ENCODE measurements at places on chromosomes 1 and 21.

DNA sequence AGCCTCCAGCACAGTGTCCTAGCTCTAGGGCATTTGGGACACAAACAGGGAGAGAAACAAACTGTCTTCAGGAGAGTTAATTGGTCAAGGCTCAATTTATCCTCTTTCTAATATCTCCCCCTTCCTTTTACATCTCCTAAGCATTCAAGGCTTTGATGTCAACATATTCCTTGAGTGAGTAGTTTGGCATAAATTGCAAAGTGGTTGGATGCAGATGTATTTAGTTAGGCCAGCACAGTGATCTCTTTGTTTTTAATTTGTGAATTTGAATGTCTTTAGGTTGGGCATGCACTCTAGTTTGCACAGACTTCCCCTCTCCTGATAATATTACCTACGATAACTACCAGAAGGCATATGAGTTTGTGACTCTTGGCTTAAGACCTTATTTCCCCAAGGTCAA, 12.5 kb upstream of the OLFML2B start:
- no peak for DNase-seq

DNA sequence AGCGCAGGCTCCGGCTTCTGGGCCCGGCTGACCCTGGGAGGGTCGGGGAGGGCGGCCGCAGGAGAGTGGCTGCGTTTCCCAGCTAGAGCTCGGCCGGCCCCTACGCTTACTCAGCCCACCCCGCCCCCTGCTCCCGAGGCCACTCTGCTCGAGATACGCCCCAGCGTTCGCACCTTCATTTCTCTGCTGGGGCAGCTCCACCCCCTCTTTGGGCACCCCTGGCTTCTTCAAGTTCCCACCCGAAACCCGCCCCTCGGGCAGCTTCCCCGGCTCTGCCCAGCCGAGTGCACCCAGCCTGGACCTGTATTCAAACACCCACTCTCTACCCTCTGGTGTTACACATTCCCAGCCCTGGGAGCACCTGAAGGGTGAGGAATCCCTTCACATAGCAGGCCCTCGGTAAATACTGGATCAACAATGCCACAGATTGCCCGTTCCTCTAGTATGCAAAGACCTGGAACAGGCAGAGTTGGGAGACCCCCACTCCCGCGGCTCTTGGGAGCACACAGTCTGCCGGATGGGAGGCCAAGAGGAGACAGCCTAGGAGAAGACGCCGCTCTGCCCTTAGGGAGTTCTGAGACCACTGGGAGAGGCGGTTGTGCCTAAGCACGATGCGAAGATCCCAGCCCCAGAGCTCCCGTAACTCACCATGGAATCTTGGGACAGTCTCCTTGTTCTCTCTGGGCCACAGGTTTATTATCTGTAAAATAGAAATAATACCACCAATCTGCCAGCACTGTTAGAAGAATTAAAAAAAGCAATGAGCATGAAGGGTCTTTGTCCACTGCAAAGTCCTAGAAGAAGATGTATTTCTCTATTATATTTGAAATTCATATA, 566 bp upstream of the PAQR7 start:
- no peak for DNase-seq

DNA sequence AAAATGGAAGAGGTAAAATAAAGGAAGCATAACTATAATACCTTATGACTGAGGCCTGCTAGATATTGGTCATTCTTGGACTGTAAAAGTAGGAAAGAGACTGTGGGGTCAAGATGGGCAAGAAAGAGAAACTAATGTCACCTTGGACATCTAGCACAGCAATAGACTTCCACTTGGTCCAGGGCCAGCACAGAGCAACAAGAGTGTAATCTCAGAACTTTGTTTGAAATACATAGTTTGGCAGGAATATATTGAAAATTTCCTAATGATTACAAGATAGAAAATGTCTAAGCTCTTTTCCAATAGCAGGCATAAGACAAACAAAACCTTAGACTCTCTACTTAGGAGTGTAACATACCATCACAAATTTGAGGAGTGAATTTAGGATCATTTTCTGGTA, 4.6 kb downstream of the LRRC8C start:
- DNase-seq: no peak

- DNase-seq: no peak
Observed at GRCh38 chr1:79293611-79294010, 287.1 kb upstream of the ADGRL4 start.

DNA sequence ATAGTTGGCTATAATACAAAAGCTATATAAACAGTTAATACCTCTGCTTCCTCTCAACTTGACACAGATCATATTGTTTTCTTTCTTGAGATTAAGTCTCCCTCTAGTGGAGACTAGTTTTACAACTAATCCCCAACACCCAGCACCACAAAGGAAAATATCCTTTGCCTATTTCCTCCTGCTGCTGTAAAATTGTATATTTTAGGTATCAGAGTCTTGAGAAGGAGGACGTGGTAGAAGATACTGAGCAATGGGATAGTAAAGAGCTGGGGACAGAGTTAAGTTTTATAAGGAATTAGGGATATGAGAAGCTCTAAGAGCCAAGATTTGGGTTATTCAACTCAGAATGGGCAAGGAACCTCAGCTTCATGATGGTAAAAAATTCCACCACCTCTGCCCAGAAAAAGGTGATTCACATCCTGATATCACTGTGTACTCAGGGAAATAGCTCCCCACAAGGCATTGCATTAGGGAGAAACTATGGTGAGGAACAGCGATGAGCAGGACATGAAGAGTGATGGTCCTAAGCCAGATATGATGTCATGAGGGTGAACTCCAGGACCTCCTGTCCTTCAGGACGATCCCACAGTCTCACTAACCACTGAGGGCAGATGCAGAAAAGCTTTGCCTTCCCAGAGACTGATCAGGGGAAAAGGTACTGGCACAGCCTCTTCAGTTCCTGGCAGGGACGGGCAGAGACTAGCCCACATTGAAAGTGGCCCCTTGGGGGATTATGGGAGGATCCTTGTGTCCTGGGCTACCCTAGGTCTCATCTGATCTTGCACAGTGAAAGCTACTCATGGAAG, 14.7 kb upstream of the CFAP126 start:
- no peak for DNase-seq

GRCh38 chr1:4292861-4293260, 361.5 kb upstream of the AJAP1 start:
- DNase-seq: no peak

GRCh38 chr1:11749203-11749689, 12.7 kb upstream of the C1orf167 start:
- DNase-seq: no peak

GRCh38 chr1:197304638-197305200, 36.7 kb downstream of the CRB1 start:
- DNase-seq: no peak

GRCh38 chr21:16159213-16159970, 429.6 kb downstream of the USP25 start:
- DNase-seq: no peak

- DNase-seq: no peak
Observed at GRCh38 chr1:165254376-165254775, 102.1 kb downstream of the LMX1A start.

- DNase-seq: no peak
Observed at GRCh38 chr1:214447557-214447871, 103.9 kb downstream of the PTPN14 start.

GRCh38 chr1:206558794-206559671, 51.7 kb downstream of the RASSF5 start:
- DNase-seq: no peak

GRCh38 chr1:222570837-222571236, 18.9 kb downstream of the TAF1A start:
- DNase-seq: no peak

- DNase-seq: no peak
Observed at GRCh38 chr1:53698384-53698980, 40.5 kb downstream of the GLIS1 start.

DNA sequence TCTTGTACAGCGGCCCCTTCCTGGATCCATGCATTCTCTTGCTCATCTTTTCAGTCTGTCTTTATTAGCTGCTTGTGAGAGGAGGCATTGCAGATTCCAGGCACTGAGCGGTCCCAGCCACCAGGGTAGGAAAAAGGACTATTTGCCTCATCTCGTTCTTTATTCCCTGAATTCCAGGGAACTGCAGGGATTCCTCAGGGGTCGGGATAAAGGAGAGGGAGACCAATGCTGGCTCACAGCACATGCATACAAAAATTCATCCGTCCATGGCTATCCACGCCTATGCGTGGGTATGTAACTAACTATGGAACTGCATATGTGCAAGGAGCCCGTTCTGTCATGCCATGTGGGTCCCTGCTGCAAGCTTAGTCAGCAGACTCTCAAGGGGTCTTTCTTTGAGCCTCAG, 879 bp upstream of the PLPPR5 start:
- no peak for DNase-seq

GRCh38 chr1:27166351-27166802, 11.5 kb upstream of the SLC9A1 start:
- no peak for DNase-seq

GRCh38 chr21:39847877-39848276, 19.4 kb upstream of the PCP4 start:
- DNase-seq: no peak

GRCh38 chr1:200226268-200226968, 183.4 kb downstream of the ZNF281 start:
- no peak for DNase-seq

DNA sequence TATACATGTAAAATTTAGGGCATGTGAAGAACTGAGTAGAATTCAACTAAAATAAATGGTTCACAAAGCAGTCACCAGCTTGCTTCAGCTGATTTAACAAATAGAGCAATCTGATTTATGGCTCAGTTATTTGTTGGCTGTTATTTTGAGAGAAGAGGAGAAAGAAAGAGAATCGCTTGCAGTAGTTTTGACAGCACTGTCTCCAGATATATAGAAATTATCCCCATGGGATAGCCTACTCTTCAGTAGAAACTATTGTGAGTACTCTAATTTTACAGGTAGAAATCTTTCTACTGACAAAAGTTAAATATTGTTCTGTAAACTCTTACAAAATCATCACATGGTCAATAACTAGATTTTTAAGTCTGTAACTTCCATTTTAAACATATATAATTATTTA, 1098.2 kb downstream of the MRPL39 start:
- DNase-seq: no peak

GRCh38 chr21:21002153-21002552, 3.9 kb downstream of the NCAM2 start:
- no peak for DNase-seq

DNA sequence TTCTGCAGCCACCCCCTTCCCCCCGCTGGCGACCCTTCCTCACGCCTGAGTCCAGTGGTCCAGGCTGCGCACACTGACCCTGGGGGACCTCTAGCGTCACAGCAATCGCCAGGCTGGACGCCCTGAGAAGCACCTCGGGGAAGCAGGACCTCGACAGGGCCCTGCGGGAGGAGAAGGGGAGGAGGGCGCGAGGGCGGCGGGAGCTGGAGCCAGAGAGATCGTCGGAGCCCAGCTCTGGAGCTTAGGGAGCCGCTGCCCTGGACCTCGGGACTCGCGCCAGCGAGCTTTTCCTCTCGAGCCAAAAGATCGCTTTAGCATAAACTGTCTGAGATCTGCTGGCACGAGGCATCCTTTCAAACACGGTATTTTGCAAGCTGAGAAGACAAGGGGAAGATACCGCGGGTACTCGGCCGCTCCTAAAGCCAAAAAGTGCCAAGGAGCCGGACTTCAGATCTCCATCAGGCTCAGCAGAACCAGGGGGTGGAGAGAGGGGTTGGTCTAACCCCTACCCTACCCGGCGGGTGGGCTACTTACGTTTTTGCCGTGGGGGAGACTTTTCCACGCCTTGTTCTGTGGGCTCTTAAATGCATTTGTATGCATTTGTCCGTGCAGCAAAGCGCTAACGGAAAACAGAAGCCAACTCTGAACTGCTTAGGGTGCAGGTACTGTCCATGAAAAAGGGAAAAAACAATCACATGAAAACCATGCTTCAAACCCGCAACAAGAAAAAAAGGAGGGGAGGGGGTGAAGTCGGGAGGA, 586 bp downstream of the COL24A1 start:
- no peak for DNase-seq

- no peak for DNase-seq
Observed at GRCh38 chr1:42922687-42923366, 35.8 kb downstream of the SLC2A1 start.

DNA sequence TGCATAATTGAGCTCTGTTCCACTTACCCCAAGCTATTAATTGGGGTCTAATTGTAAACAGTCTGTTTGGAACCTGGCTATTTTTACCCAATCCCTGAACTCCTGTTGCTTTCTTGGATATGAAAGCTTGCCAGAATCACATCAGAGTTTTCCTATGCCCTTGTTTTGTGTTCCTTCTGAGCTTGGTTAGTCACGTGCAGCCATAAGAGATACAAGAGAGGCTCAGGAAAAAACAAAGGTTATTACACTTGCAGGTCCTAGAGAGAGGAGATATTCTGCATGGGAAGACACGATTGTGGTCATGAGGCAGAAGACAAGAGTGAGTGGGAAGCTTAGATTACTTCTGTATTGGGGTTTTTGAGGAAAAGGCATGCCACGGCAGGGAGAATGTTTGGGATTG, 46.0 kb upstream of the RGL1 start:
- DNase-seq: no peak

DNA sequence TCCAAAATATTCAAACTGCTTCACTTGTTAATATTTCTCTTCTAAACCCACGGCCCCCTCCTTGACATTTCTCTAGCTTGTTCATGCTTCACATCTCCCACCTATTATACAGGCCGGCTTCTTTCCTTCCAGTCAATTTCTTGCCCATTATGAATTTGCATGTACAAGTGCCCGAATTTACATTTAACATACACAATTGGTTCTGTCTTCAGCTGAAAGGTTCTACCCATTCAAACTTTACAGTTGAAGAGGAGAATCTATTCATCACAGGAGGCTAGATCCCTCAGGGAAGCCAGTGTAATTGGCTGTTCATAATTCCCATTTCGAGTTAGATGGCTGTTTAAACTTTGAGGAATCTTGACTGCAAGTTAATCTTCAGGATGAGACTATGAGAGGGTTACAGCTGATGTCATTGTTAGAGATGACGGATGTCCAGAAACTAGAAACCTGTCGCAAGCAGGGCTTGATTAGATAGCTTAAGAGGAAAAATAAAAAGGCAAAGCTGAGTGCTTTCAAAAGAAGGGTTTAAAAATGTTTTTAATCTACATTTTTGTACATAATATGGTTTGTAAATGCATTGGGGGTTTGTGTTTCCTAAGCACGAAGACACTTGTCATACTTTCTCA, 157.0 kb downstream of the ADSS2 start:
- DNase-seq: no peak

DNA sequence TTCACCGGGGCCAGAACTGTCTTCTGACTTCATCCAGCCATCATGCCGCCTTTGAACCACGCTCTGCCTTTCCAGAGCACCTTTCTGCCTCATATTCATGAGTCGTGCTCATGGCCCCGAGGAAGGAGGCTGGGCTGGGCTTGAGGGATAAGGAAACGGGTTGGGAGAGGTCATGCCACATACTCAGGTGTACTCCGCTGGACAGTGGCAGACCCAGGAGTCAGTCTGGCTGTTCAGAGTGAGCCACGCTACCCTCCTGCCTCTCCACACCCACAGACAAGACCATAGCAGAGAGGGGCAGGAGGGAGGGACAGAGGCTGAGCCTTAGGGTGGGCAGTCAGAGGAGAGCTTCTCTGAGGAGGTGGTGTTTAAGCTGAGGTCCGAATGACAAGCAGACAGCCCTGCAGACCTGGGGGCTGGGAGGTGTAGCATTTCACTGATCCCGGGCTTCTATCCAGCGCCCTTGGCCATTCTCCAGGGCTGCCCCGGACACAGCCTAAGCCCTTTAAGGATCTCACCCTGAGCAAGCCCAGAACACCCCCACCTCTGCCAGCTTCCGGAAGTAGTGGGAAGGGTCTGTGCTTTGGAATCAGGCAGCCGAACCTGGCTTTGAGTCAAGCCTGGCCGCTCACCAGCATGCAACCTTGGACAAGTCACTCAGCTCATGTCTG, 102.3 kb downstream of the LACTBL1 start:
- DNase-seq: no peak
